ENCODE measurements at places on chromosomes 5 and 9. TPM values are rescaled to one million over a fixed set of nuclear protein-coding genes. Genes with fewer than 3 reads are reported as not detected.

- no peak for DNase-seq
Measured at GRCh38 chr5:98307811-98308210, 465.7 kb upstream of the RGMB start.

GRCh38 chr5:97980291-97980690 lies 793.2 kb upstream of the RGMB start:
- no peak for DNase-seq

DNA sequence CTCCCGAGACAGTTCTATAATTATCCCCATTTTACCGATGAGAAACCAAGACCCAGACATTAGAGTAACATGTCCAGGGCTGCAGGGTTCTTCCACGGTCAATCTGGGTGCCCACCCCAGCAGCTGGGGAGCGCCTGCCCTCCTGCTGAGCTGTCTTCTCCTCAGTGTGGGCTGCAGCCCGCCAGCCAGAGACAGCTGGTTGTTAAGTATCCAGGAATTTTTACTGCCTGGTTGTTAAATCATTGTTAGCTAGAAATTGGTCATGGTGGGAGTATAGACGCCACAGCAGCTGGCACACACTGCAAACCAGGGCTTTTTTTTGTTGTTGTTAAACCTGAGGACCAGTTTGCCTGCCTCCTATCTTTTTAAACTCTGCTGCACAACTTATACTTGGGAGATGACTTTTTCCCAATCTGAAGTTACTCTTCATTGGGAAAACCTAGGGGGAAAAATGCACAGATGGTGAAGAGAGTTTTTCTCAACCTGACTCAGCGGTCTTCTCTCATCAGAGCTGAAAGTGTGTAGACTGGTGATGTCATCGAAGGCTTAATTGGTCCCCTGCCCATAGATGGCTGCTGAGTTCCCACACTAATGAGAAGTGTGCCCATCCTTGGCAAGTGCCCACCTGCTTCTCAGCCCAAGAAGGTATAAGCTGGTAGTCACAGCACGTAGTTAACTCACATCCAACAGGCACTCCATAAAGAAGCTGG lies 208.6 kb downstream of the DRD1 start:
- DNase-seq, result peak; percentile 15

The CBY3 gene
- not detected for total RNA-seq

GRCh38 chr9:134694368-134694665 lies 52.7 kb downstream of the COL5A1 start:
- DNase-seq, result no peak

GRCh38 chr9:126226991-126227936 lies 99.4 kb upstream of the MVB12B start:
- no peak for DNase-seq

The AK8 gene
- total RNA-seq, result 0.92 TPM

GRCh38 chr5:82352146-82352791 lies 74.1 kb upstream of the RPS23 start:
- DNase-seq, result no peak

DNA sequence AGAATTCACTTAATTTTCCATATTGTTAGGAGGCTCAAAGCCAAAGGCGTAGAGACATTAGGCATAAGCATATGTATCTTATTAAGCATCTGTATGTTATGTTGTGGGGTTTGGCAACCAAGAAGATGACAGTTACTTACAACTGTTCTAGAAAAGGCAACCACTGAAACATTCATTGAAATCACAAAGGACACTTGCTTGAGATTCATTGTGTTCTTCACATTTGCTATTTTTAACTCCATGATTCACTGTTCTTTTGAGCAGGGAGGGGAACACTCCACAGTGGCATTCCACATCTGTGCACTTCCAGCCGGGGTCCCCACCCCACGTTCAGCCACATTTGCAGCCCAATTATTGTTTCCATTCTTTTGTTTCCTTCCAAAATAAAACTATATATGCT lies 107.1 kb downstream of the PALM2AKAP2 start:
- DNase-seq, result no peak

Data from A673 (cell line).